ENCODE measurements at places on chromosomes 3 and 15. TPM values are rescaled to one million over a fixed set of nuclear protein-coding genes. Genes with fewer than 3 reads are reported as not detected.

DNA sequence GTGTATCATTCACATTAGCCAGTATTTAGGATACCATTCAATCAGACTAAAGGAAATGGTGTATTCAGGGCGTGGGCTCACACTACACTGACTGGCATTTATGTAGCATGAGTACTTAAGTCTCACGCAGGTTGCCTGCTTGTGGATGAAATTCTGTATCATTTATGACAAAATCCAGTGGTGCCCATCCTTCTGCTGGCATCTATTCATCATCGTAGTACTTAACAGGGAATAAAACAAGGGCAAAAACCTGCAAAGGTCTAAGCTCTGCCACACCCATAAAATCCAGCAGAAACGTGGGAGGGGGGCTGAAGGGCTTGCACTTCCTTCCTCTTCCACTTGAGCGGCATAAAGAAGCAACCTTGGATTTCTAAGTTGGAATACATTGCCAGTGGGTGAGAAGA is 2.7 kb downstream of the GAP43 start:
- no peaks in the 10 kb centered on the region for H3K36me3 ChIP-seq
- no peak for DNase-seq
- no peak overlapping the region for H3K27ac ChIP-seq
- no peaks in the 10 kb centered on the region for H3K27me3 ChIP-seq
- no peak overlapping the region for H3K4me3 ChIP-seq

GRCh38 chr3:98213276-98213675 is 46.8 kb downstream of the OR5H15 start:
- DNase-seq: no peak
- no peaks in the 10 kb centered on the region for H3K4me1 ChIP-seq
- no peaks in the 10 kb centered on the region for H3K27me3 ChIP-seq
- no peaks in the 10 kb centered on the region for H3K36me3 ChIP-seq
- H3K27ac ChIP-seq: no peak overlapping the region

- no peak overlapping the region for H3K27ac ChIP-seq
- H3K4me3 ChIP-seq: no peak overlapping the region
- no peaks in the 10 kb centered on the region for H3K36me3 ChIP-seq
- H3K27me3 ChIP-seq: no peaks in the 10 kb centered on the region
- no peak for DNase-seq
Observed at GRCh38 chr3:185528532-185528931, 23.9 kb downstream of the LIPH start.

DNA sequence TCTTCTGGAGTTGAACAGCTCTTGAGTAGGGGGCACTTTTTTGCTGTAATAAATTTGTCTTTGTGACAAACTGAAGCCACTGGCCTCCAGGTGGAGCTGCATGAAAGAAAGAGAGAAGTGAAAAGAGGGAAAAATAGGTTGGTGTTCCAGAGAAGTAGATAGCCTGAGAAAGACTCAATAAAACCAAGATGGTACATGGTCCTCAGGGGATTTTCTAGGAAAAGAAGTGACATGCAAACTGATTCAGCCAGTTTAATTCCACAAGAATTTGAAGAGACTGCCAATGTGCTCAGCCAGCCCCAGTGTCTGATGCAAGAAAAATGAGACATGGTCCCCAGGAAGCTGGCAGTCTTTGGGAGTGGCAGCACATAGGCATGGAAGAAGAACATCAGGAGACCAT is 152.7 kb downstream of the CD47 start:
- no peaks in the 10 kb centered on the region for H3K27me3 ChIP-seq
- H3K36me3 ChIP-seq: no peaks in the 10 kb centered on the region
- no peak overlapping the region for H3K4me3 ChIP-seq
- no peaks in the 10 kb centered on the region for H3K4me1 ChIP-seq

GRCh38 chr3:136624894-136625815 is 127.0 kb downstream of the STAG1 start:
- no peak for DNase-seq
- H3K27me3 ChIP-seq: no peaks in the 10 kb centered on the region
- H3K4me3 ChIP-seq: no peak overlapping the region
- H3K36me3 ChIP-seq: no peaks in the 10 kb centered on the region
- H3K4me1 ChIP-seq: peaks cover 4% of the 10 kb centered on the region

GRCh38 chr3:140050396-140050795 is 115.4 kb downstream of the CLSTN2 start:
- H3K27me3 ChIP-seq: no peaks in the 10 kb centered on the region
- no peak overlapping the region for H3K27ac ChIP-seq
- no peak for DNase-seq
- H3K4me3 ChIP-seq: no peak overlapping the region
- no peaks in the 10 kb centered on the region for H3K4me1 ChIP-seq
- no peaks in the 10 kb centered on the region for H3K36me3 ChIP-seq

DNA sequence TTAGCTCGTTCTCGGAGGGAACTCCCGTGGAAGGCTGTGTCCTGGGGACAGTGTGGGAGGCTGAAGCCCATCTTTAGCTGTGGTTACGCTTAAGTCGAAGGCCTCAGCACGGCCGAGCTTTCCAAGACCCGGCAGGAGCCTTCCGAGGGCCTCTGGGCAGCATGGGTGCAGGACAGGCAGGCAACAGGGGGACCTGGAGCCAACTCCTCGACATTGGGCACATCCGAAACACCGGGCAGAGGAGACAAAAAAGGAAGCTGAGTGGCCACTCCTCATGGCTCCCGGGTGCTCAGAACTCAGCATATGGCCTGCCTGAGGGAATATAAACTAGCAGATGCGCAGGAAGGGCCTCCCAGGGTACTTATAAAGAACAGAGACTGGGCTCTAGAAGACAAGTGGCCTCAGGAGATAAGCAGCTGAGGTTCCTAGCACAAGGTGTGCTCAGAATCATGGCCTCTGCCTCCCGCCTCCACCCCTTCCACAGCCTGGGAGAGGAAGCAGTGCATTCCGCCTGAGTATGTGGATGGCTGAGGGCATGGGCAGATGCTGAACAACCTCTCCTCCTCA is 34.1 kb downstream of the ABTB1 start:
- no peak overlapping the region for H3K4me3 ChIP-seq
- peak; percentile 6 for DNase-seq

DNA sequence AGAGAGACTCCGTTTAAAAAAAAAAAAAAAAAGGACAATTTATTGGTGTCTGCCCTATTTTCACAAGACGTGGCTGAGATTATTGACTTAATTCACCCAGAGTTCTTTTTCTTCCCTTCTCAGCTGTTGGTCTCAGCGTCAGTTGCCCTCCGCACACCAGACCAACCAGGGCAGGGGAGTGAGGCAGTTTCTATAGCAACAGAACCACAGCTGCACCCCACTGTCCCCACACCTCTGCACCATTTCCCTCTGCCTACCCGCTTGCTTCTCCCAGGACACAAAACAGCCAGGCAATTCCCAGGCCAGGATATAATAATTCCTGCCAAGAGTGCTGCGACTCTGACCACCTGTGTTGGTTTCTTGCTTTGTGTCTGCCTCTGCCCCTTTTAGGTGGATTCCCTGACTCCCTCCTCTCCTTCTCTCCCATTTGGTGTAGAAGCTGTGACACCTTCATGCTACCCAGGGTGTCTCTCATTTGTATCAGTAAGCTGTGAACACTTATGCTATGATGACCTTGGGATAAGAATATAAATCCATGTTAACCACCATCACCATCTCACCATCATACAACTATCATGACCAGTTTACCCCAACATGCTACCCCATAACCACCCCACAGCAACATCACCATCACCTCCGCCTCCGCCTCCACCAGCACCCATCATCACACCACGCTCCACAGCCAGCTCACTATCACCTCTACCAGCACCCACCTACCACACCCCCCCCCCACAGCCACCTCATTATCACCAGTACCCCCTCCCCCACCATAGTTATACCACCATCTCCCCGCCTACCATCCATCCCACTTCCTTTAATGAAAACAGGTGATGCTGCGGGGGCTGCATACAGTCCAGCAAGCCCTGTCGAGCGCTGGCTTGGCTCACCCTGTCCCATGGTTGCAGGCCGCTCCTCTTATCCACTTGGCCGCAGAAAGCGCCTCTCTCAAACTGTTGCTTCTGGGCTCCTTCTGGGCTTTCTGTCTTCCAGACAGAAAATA is 589 bp downstream of the EPB42 start:
- no peak for DNase-seq
- no peaks in the 10 kb centered on the region for H3K36me3 ChIP-seq

Gene C3orf18
- 21.0 TPM for total RNA-seq

All from uterus (tissue), 4 donors.